ENCODE measurements at places on chromosomes 1 and 21. TPM values are rescaled to one million over a fixed set of nuclear protein-coding genes. Genes with fewer than 3 reads are reported as not detected.

The S100A7 gene
- polyA plus RNA-seq, result not detected

DNA sequence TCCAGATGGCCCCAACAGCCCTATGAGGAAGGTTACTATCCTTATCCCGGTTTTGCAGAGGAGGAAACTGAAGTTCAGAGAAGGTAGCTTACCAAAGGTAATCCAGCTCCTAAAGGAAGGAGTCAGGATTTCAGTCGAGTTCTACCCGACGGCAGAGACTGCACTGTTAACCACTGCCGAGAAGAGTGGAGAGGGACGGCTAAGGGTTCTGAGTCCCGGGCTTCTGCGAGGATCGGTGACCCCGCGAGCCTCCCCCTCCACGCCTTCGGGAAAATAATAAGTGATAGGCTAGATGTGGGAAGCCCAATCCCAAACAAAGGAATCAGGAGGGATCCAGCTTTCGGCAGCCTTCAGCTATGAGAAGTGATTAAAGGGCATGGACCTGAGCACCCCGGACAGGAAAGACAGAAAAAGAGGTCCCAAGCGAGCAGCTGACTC is 587 bp downstream of the TMEM53 start:
- no peak for DNase-seq

The SPRR4 gene
- polyA plus RNA-seq, result not detected

The CFAP410 gene
- polyA plus RNA-seq, result 18.0 TPM

The ELAVL4 gene
- polyA plus RNA-seq, result 2.7 TPM

DNA sequence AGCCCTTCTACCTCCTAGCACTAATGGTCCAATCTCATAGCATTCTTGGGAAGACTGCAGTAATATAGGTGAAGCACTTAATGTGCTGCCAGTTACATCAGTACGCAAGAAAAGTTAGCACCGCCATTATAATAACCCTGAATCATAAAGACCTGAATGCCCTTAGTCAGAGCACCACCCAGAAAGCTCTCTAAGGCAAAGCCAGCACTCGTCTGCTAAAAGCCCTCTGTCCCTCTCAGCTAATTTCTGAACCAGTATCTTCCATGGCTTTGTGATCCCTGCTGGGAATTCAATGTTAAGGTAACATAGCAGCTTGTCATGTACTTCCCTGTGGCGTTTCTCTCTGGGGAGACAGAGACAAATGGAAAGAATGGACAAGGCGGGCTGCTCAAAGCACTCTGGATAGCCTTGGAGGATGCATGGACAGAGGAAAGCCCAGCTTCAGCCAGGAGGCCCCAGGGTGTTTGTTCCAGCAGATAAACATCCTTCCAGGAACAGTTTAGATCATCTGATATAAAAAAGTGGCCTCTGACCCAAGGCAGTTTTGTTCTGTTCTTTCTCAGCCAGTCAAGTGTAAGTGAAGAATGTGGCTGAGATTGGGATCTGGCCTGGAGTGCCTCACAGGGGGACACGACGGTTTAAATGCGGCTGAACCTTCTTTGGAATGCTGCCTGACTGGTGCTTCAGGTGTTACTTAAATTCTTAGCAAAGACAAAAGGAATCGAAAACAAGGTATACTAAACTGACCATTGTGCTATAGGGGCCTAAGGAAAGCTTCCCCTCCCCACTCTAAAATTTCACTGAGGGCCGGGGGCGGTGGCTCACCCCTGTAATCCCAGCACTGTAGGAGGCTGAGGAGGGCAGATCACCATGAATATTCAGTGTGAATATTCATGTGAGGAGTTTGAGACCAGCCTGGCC is 58.1 kb upstream of the VTCN1 start:
- peak; percentile 10 for DNase-seq

The S100A6 gene
- 895 TPM for polyA plus RNA-seq

- no peak for DNase-seq
Observed at GRCh38 chr1:89904219-89904980, 83.6 kb downstream of the LRRC8D start.

DNA sequence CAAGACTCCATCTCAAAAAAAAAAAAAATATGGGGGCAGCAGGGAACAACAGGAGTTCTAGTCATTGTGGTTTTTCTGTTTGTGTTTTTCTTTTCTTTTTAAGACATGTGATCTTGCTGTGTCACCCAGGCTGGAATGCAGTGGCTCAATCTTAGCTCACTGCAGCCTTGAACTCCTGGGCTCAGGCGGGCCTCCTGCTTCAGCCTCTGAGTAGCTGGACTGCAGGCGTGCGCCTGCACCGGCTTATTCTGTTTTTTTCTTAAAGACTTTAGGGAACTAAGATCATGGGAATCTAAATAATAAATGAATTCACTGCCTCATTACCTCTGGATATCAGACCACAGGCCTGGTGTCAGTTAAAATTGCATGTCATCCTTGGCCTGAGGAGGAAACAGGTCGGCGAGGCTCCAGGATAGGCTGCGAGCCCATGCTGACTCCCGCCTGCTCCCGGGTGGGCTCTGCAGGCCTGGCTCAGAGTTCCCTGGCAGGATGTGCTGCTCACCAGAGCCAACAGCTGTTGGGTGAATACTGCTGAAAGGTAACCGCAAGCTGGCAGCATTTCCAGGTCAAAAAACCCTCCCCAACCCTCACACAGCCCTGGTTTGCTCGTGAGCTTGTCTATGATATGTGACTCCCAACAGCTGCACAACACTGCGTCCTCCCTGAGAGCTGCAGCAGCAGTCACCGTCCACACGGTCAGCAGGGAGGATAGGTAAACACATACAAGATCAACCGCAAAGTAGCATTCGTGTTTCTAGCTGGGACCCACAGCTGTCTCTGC is 58.1 kb downstream of the SCCPDH start:
- peak; percentile 37 for DNase-seq

- DNase-seq, result peak; percentile 75
Observed at GRCh38 chr1:234724516-234725176, 114.7 kb upstream of the IRF2BP2 start.

The C1orf94 gene
- polyA plus RNA-seq, result not detected

The OR2G6 gene
- polyA plus RNA-seq, result not detected

- no peak for DNase-seq
Observed at GRCh38 chr1:39866767-39867166, 16.5 kb downstream of the TRIT1 start.

GRCh38 chr1:201475130-201475529 is 6.1 kb upstream of the PHLDA3 start:
- no peak for DNase-seq

The OR6K3 gene
- polyA plus RNA-seq, result not detected

- no peak for DNase-seq
Observed at GRCh38 chr1:17582124-17582774, 42.8 kb downstream of the ARHGEF10L start.

The TTC4 gene
- 17.9 TPM for polyA plus RNA-seq
